Stimulated activated CD8-positive, alpha-beta memory T cell treated with anti-CD3 and anti-CD28 coated beads, Interleukin-2, amount 100 ng/mL, for 1 hour (primary cell): ENCODE measurements at places on chromosomes 6 and 20.

GRCh38 chr20:41691443-41691842 lies 73.3 kb upstream of the CHD6 start:
- no peak for DNase-seq

- DNase-seq: no peak
Observed at GRCh38 chr20:13205848-13206434, 15.1 kb upstream of the ISM1 start.

DNA sequence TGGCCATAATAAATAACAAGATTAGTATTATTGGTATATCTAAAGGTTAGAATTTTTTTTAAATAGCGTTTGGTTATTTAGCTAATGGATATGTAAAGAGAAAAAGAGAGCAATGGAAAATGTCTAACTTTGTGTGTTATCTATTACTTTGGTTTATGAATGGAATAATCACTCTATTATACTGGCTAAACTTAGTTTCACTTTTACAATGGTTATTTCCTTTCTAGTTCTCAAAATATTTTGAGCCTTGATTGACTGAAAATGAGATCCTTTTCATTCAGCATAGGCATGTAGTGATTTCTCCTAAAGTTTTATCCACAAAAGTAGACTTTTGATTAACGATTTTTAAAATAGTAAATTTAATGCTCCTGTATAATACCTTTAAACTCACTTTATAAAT lies 51.6 kb upstream of the MLIP start:
- no peak for DNase-seq

DNA sequence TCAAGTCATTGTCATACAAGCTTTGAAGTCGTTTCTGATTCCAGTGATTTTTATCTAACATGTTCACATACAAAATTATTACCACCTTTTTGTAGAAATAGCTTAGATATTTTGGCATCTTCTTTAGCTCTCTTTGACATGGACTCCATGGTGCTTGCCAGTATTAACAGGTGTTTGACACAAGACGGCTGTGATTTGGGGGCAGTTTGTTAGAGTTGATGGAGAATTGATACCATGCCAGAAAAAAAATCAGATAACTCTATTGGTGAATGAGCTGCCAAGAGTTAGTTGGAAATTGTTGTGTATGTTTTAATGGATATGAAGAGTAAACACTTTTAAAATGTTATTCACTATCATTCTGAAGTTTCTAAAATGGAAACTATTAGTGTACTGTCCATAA lies 146.6 kb upstream of the LAMP5 start:
- no peak for DNase-seq

DNA sequence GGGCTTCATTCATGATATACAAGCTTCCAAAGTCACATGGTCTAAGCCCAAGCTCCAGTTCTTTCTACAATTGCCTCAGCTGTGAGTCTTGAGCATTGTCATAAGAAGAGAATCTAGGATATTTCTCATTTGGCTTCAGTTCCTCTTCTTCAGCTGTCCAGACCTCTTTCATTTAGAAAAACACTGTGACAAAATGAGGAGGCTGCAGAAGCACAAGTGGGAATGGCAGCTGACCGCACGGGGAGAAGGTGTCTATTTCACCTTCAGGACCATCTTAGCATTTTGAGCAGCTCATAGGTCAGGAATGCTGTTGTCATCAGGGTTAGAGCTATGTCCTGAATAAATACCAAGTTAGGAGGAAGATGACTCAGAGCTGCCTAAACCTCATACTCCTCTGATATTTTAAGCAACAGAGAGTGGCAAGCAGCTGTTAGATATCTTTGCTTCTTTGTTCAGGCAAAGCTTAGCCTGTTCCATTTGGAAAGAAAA lies 390.1 kb upstream of the CITED2 start:
- DNase-seq: no peak

- no peak for DNase-seq
Observed at GRCh38 chr6:143828572-143828971, 14.6 kb upstream of the LTV1 start.

DNA sequence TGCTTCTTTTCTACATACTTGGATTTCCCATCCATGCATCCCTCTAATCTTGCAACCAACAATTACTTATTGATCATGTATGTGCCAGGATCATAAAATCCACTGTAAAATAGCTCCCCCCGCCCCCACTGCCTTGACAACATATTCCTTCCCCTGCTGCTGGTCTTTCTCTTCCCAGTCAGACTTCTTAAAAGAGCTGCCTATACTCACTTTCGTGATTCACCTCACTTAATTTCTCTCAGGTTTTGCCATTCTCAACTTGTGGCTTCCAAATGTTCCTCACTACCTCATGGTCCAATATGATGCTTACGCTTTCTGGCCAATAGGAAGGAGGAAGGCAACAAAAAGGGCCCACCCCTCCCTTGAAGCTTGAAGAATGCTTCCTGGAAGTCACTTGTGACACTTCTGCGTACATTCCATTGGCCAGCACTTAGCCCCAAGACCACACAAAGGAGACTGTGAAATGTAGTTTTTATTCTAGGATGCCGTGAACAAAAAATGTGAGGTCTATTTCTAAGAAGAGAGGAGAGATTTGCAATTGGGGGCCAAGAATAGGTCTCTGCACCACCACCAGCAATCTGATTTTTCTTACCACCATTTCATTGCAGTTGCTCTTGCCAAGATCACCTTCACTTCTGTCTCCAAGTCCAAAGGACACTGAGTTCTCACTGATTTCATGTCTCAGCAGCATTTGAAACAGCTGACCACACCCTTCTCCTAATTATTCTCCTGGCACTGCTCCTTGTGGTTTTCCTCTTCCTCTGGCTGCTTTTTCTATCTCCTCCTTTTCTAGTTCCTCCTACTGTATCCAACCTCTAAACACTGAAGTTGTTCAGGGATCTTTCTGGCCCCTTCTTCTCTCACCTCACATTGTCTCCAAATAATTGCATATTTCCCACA lies 30.8 kb downstream of the CD164 start:
- DNase-seq: no peak

GRCh38 chr6:18585032-18585573 lies 198.0 kb downstream of the RNF144B start:
- no peak for DNase-seq
